ENCODE measurements at places on chromosomes 1 and 21.
A peak's percentile ranks its signal among the peaks of the same experiment; 100 is the strongest.

DNA sequence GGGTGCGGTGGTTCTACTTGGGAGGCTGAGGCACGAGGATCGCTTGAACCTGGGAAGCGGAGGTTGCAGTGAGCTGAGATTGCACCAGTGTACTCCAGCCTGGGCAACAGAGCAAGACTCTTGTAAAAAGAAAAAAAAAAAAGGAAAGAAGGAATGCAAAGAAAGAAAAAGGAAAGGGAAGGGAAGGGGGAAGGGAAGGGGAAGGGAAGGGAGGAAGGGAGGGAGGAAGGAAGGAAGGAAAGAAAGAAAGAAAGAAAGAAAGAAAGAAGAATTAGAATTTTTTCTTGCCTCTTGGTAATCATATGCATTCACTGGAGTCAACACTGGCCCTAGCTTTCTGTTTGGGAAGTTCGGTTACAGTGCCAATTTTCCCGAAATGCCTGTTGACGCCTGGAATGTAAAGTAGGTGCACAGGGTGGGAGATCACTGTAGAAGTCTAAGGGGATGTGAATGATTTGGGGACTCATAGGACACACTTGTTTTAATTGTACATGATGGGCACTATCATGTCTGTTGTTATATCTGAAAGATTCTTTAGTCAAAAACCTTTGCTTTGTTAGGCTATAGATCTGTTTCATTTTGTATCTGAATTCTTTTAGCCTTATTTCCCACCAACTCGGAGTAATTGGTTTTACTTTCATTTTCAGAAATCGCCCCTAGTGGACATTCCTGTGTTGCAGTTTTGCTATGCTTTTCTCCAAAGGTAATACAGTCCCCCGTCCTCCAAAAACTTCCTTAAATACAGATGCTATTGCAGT, 59.8 kb upstream of the MORC3 start:
- DNase-seq: peak; percentile 68

DNA sequence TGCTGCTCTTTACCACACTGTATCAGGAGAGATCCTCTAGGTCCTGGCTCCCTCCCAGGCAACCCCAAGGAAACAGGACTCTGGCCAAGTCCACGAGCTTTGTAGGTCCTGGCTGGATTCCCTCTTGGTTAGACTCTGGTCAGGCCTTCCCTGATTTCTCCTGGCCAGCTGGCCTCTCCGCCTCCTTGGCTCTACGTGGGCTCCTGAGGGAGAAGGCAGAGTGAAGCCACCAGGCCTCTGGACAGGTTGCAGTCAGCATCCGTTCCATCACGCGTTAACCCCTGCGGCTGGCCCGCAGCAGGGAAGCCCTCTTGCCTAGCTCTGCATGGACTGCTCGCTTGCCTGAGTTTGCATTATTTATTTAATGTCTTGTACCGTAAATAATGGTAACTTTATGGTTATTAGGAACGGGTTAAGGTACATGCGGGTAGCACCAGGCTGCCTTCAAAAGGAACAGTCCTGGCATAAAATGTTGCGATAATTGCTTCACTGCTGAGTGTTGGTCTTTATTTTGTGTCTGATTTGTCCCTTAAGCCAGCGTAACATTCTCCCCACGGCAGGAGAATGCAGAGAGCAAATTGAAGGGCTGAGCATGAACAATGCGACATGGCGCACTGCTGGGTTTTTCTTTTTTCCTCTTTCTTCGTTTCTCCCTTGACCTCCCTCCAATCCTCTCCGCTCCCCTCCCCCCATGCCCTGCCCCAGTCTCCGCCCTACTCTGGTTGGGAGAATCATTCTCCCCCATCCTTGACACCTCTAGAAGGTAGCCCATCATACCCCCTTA, 100.3 kb downstream of the RNF220 start:
- DNase-seq: no peak

GRCh38 chr1:58608297-58608696, 31.2 kb upstream of the TACSTD2 start:
- DNase-seq: no peak

- DNase-seq: no peak
Measured at GRCh38 chr1:28112388-28113241, 24.2 kb upstream of the EYA3 start.

GRCh38 chr1:113543110-113543509, 152.8 kb downstream of the MAGI3 start:
- no peak for DNase-seq

- no peak for DNase-seq
Measured at GRCh38 chr1:192311281-192311680, 5.5 kb upstream of the RGS21 start.
